ENCODE measurements at places on chromosomes 4 and X.
A peak's percentile ranks its signal among the peaks of the same experiment; 100 is the strongest.

DNA sequence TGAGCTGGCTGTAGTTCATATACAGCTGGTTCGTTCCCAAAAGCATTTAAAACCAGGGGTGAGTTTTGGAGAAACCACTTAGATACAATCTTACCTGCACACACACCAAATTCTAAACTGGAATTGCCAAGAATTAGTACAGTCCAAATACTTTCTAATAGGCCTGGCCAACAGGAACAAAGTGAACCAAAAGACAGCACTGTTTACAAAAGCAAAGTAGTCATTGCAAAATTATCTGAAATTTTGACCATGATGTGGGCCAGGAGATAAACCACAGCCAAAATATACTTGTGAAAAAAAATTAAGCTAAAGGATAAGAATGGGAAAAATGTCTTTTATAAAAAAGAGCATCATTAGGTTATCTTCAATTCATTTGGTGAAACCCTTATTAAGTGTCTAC lies 37.9 kb upstream of the NAP1L5 start:
- DNase-seq: no peak

DNA sequence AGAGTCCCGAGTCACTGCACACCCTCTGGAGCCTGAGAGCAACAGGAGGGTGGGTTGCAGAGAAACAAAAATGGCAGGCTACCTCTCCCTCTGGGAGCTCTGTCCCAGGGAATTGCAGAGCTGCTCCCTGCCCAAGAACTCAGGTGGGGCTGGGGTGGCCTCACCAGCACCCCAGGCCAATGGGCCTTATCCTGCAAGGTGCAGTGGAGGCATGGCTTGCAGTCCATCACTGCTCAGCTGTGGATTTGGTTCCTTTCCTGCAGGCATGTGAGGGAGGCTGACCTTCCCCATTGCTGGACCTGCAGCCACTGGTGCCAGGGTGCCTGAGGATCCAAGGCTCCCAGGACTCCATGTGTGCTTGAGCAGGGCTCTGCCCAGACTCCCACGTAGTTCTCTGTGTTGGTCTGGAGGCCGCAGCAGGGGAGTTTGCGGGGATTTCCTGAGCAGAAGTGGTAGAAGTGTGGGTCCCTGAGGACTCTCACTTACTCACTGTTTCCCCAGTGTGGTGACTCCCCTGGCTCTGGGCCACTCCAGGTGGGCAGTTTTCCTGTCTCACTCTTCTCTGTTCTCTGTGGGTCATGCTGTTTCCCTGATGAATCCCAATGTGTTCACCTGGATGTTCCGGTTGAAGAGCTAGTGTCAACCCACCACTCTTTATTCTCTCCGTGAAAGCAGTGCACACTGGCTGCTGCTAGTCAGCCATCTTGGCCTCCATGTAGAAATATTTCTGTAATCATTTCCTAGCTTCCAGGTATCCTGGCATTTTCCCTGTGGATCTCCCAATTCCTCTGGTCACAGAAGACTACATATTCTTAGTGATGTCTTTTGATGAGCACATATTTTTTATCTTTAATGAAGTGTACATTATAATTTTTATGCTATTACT lies 82.3 kb downstream of the ARHGAP24 start:
- no peak for DNase-seq

DNA sequence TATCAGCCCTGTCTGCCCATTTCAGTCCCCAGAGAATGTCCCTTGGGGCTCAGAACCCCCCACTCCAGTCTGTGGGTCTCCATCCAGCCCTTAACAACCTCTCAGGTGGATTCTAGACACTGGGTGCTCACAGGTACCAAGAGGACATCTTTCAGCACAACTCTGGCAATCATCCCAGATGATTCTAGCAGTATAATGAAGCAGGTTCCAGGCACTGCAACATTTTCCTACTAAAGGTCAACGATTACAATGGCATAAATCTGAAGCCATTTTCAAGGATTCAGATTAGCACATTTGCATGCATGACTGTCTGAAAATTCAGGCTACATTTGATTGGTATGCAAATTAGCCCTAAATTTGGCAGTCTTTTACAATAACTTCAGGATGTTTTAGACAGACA lies 10.0 kb downstream of the SLC2A9 start:
- no peak for DNase-seq

DNA sequence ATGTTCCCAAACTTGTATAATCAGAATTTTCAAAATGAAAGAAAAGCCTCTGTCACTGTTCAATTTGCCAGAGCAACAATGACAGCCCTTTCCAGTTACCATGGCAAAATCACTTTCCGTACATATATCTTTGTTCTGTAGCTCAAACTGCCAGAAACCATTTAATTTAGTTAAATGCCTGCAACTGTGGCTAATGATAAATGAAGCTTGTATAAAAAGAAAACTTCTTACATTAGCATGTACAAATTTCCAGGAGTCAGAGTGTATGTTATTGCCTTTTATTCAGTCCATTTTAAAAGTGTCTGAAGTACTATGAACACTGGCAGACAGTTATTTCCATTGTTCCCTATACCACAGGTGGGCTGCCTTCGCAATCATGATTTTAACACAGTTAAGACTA lies 30.3 kb downstream of the ARAP2 start:
- DNase-seq: no peak

DNA sequence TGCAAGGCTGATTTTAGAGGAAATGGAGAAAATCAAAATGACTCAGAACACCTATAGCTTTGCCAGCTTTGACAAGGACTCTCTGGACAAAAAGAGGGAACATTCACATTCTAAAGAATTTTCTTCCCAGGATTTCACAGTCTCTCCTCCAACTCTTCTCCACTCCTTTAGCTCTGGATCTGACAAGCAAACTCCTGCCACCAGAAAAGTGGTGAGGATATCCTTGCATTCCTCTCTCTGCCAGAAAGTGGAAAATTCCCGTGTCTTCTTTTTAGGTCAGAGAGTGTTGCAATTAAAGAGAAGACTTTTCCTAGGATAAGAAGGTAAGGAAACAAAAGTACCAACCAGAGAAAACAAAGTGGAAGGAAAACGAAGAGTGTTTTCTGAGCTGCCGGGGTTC lies 16.1 kb upstream of the PDGFRA start:
- DNase-seq: no peak

DNA sequence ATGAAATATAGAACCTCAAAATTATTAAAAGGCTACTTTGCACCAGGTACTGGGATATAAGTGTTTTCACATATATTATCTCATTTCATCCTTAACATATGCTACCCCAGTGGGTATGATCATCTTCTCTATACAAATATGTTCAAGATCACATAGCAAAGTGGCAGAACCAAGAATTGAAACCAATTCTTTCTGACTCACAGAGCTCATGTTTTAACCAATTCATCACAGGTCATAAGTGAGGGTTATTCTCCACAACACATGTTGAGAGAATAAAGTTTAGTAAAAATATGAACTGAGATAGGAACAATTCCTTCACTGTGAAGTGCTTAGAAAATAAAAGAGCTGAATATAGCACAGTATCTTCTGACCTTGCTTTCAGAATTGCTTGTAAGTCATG lies 442.9 kb upstream of the RASGEF1B start:
- no peak for DNase-seq

DNA sequence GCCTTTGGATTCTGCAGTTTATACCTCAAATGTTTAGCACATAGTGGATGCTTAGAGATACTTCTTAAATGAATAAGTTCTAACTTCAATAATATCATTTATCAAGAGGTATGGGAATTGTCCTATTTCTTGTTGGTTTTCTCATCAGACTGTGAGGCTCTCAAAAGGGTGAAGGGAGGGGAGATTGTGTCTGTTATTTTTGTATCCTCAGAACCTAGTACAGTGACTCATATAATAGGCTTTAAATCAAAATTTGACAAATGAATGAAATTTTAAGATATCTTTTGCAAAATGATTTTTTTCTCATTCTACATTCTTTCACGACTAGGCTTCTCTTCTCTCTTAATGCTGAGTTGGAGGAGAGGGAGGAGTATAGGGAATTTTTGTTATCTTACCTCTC lies 89.5 kb downstream of the KDR start:
- DNase-seq: no peak

- no peak for DNase-seq
These were observed 50.4 kb downstream of the PDK3 start for GRCh38 chrX:24515447-24515846.

- peak; percentile 27 for DNase-seq
These were observed 6.4 kb upstream of the HAUS7 start for GRCh38 chrX:153476666-153477363.

- no peak for DNase-seq
These were observed 13.9 kb downstream of the TNIP2 start for GRCh38 chr4:2742081-2742822.

DNA sequence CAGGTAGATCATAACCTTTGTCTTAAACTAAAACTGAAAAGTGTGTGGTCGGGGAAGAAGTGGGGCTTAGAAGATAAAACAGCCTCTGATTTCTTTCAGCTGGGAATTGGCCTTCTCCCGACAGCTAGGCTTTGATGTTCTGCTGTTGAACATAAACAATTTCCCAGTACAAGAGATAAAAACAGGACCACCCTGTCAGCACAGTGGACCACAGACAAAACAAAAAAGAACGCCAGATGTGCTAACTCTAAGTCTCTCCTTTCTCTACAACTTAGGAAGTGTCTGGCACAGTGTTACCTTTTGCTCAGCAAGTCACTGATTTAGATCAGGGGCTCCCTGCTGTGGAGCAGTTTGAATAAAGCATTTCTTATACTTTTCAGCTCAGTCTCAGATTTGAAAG lies 87.5 kb upstream of the UXT start:
- no peak for DNase-seq

- no peak for DNase-seq
These were observed 219.6 kb upstream of the MAOA start for GRCh38 chrX:43436517-43436916.

DNA sequence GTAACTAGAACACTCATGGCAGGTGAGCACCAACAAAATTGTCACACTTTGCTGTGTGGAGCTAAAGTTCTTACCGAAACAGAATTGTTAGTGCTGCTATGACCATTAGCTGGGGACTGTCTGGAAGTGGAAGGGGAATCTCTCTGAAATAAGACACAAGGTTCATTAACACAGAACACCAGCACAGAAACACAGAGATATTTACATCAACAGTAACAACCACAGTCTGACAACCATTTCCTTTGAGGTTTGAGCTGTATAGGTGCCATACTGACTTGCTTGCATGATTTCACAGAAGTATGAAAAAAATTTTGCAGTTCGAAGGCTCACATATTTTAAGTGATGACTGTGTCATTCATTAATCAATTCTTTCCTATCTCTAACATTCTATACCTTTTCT lies 109.8 kb downstream of the NYX start:
- DNase-seq: no peak

- no peak for DNase-seq
These were observed 694.4 kb upstream of the FAM241A start for GRCh38 chr4:111450867-111451266.

DNA sequence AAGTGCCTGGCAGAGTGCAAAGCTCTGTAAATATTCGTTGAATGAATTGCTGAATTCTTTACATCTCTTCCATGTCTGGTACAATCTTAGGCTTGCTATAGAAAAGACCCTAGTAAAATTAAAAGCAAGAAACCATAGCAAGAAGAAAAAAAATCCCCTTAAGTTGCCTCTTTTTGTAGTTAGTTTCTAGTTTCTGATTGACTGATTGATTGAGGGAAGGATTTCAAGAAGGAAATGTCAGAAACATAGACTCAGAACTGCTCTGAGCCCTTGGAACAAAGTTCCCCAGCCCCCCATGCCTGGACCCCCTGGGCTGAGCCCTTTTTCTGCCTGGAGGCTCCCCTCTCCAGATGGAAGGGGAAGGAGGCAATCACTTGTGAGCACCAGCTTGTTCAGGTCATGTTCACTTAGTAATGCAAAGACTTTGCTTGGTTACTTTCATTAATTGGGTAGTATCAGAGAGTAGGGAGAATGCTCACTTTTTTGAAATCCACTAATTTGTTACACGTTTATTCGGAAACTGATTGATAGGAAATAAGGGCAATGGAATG lies 35.6 kb downstream of the DAPP1 start:
- DNase-seq: no peak

DNA sequence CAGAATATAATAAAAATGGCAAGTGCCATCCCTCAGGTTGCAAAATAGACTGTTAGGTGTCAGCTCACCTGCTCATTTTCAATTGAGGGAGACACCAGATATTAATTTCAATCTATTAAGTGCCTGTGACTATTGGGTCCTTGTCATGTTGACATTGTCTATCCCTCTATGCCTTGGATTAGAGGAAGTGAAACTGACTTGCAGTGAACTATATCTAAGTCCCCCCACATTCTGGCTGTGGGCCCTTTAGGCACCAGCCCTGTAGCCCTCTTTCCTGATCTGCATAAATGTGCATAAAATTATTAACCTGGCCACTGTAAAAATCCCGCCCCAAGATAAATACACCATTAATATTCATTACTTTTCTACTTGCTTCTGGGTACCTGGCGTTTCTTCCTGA lies 293.0 kb upstream of the CLNK start:
- DNase-seq: no peak

DNA sequence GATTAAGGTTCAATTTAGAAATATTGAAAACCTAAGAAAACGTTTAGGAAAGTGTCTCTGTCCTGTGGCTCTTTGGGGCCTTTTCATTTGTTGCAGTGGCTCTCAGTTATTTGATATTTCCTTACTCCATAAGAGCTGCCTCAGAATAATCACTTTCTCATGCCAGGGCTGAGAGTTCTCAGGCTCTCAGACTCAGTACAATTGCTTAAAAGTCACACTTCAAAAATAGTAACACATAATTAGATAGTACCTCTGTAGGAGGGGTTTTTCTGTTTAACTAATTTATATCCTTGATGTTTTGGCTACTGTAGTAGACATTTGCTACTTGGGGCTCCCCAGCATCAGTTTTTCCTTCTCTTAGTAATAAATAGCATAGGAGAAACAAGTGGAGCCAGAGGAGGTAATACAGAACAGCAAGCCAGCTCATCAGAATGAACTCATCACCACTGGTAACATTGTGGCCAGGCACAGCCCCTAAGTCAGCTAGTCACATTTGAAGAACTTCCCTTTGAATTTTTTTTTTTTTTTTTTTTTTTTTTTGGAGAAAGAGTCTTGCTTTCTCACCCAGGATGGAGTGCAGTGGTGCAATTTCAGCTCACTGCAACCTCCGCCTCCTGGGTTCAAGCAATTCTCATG lies 8.0 kb upstream of the HNRNPD start:
- no peak for DNase-seq

DNA sequence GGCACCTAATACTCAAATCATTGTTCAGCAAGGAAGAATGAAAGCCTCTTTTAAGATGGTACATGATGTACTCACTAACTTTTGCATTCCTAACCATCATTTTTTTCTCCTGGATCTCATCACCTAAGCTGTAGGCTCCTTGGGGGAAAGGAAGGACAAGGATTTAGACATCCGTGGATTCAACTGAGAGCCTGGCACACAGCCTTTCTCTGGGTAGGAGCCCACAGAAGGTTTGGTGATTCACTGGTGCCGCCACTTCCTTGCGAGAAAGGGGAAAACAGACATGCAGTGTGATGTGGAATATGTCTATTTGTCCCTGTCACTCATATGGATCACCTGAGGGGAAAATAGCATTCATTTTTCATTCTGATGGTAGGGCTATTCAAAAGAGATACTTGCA lies 147.3 kb downstream of the PCDH7 start:
- no peak for DNase-seq
